ENCODE measurements at places on chromosomes 7 and 10.

GRCh38 chr7:157238087-157238486 lies 98.7 kb upstream of the DNAJB6 start:
- DNase-seq, result no peak

GRCh38 chr10:120978589-120979252 lies 127.6 kb downstream of the WDR11 start:
- DNase-seq, result no peak

- no peak for DNase-seq
Measured at GRCh38 chr10:101646364-101646763, 48.6 kb downstream of the FBXW4 start.

DNA sequence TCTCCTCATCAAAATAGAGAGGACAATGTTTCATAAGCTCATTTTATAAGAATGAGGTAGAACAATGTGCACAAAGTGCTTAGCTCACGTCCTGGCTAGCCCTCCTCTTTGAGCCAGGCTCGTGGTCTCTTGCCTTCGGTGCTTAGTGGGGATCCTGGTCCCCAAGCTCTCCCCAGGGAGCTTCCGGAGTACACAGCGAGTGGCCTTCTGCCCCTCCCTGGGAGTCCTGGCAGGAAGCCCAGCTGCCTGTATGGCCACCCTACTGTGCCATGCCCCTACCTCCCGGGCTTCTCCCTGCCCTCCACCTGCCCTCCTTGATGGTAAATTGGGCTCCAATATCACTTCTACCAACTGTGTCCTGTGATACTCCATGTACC lies 868 bp downstream of the MYO1G start:
- no peak for DNase-seq

GRCh38 chr10:130461631-130462030 lies 325.4 kb downstream of the GLRX3 start:
- no peak for DNase-seq

- DNase-seq, result no peak
Measured at GRCh38 chr10:48625826-48626134, 20.9 kb upstream of the ARHGAP22 start.

DNA sequence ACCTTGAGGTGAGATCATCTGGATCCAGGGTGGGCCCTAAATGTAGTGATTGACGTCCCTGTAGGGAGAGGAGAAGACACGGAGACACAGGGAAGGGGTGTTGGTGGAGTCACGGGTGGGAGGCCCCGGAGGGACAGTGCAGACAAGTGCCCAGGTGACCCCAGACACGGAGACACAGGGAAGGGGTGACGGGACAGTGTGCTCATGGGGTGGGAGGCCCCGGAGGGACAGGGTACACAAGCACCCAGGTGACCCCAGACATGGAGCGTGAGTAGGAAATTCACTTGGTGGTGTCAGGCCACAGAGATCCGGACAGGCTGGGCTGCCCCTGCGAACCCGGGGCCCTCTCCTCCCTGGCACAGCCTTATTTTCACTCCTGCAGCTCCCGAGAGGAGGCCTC lies 176.9 kb downstream of the PTPRN2 start:
- DNase-seq, result no peak

DNA sequence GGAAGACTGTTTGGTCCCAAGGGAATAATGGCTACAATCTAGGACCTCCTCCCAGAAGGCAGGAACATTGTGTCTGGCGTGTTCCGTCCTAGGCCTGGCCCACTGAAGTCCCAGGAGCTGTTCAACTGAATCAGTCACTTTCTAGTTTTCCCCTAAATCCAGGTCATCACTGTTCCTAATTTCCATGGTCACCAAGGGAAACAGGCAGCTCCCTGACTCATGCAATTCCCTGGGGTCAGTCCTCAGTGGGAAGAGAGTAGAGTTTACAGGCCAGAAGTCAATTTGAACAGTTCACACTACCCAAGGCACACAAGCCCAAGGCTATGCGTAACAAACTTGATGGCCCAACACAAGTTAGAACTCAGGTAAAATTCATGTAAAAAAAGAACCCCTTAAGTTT lies 44.0 kb downstream of the CREB3L2 start:
- no peak for DNase-seq

GRCh38 chr10:69392481-69393000 lies 24.2 kb downstream of the TACR2 start:
- peak; percentile 86 for DNase-seq

DNA sequence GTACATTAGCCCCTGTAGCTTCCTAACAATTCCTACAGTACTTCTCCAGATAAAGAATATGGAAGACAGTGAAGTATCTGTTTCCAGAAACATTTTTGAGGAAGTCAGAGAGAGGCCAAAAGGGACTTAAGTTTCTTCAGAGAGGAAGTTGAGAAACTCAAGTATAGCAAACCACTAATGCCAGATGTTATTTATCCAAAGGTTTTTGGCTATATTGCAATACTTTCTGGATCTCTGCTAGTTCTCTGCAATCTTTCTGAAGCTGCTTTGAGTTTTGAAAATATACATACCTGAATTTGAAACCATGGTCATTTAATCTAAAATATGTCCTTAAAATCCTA lies 64.7 kb downstream of the BICC1 start:
- DNase-seq, result no peak

GRCh38 chr7:108147031-108147563 lies 16.9 kb upstream of the LAMB4 start:
- no peak for DNase-seq

DNA sequence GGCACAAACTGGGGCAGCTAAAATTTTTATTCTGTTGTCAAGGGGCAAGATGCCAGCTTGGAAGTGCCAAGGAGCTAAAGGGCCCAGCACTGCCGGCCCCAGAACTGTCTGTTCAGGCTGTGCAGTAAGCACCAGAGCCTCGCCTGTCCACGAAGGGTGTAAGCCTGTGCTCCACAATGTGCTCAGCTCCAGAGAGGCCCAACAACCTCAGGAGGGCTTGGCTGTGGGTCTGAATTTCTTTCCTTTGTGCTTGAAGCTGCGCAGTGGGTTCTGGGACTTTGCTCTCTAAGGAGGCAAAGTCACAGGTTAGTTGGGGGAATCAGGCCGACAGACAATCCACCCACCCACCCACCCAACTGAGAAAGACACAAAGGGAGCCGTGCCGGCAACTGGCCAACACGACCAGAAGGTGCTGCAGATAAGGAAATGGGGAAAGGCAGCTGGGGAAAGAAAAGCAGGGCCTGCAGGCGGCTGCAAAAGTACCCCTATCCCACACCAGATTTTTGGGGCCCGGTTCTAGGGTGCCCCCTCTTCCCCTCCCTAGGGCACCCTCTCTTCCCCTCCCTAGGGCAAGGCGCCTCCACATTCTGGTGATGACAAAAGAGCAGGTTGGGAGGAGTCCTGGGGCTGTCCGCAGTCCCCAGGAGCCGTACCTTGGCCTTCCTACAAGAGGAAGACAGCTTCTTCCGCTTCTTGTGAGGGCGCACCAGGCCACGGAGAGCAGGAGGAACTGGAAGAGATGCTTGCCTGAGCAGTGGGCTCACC lies 7.7 kb downstream of the DDX56 start:
- DNase-seq, result no peak

- no peak for DNase-seq
Measured at GRCh38 chr10:385571-386300, 250.5 kb downstream of the ZMYND11 start.

DNA sequence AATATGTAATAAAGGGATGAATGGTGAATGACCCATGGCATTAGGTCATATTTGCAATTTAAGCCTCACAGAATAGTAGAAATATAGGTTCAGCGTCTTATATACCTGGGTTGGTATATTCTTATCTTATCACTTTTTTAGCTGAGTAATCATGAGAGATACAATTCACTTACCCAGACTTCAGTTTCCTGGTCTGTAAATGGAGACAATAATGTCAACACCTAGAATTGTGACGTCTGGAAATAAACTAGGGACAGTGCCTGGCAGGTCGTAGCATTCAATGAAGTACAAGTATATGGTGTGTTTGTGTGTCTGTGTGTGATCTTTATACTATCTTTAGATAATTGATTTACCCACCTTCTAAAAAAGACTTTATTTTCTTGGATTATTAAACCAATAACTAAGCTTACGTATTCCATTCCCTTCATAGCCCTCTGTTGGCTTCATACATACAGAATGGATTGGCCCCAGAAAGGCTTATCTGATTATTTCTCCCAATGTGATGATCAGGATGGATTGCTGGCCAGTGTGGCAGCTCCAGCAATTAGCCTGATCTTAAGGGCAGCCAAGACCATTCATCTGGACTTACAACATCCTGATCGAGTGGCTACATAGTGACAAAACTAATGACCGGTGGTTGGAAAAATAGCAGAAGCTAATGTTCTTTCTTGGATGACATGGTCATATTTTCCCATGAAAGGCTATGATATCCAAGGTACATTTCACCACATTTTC lies 121.2 kb upstream of the NPVF start:
- no peak for DNase-seq

DNA sequence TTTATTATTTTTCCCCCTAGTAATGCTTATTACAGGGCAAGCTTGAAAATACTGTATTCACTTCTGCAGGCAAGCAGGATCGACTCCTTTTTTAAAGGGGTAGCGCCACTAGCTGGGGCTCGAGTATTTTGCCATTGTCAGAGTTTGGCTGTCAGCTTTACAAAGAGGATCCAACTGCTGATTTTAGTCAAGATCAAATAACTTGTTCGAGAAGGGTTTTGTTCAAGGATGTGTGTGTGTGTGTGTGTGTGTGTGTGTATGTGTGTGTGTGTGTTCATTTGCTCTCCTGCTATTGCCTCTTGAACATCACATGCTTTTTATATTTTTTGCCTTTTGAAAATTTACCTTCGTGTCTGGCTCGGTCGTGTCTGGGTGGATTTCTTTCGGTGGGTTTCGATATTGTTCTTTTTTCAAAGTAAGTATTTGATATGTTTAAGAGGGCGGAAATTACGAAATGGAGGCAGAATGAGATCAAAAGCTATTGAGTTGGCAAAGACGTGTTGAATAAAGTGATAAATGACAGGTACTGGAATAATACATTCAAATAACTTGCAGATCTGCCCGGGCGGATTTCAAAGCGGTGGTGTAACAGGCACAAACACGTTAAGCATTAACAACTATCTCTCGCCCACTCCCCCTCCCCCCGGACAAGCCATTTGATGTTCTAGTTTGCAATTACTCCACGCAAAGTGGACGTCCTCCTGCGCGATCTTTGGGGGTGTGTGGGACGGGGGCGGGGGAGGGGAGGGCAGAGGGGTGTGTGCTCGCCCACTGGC lies 1.1 kb downstream of the ARID5B start:
- DNase-seq, result peak; percentile 80

DNA sequence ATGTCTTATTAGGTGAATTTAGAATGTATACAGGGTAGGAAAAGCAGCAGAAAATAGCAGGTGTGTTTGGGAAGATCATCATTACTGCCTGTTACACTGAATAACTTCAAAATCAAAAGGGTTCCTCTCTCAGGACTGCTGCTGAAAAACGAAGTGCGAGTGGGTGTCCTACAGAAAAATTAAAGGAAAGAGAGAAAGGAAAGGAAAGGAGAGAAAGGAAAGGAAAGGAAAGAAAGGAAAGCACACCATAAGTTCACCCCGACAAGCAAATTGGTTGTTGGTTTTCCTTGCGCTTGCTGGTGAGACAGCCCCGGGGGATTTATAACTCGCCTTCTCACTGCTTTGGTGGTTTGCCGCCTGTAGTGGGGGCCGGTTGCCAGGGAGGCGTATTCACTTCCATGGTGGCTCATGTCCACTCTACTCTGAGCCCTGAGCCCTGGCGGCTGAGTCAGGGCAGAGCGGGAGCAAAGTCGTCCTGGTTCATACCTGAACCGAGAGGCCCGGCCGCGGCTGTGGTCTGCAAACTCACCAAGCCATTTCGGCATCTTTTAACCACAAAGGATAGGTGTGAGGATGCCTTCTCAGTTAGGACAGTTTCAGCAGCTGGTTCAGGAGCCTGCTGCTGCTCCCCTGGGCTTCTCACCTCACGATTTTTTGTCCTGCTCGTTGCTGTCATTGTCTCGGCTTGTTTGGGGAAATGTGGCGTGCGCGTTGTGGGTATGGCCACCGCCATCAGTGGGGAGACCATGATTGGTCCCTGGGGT lies 26.1 kb downstream of the INPP5A start:
- DNase-seq, result no peak

GRCh38 chr10:104925232-104925851 lies 284.3 kb downstream of the SORCS3 start:
- peak; percentile 24 for DNase-seq

DNA sequence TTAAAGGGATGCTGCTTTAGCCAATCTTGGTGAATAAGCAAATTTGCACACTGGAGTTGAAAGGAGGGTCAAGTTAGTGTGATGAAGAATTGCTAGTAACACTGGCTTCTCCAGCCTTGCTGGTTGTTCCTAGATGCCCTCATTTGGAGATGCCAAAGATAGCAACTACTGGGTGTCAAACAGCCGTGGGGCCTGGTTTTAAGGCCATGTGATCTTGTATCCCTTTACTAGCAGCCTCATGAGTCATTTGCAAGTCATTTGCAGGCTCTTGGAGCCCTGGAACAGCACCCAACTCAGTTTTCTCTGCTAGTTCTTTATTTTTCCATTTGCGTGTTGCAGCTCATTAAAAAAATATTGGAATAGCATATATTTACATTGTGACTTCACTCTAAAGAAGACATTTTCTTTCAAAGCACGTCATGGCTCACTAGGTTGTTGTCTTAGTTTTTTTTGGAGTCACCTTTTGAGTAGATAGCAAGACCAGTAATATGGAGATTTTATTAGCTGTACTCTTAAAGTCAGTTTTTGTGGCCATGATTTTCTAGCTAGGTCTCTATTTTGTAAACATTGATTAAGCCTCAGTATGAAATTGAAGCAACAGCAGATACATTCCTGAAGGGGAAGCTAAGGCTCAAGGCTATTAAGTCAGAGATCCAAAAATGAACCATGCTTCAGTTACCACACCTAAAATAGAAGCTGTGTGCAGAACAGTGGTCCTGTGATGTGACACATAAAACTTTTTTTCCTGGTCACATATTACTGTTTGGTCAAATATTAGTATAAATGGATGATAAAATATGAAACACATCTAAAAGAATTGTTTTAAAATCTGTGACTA lies 1.3 kb downstream of the LSMEM1 start:
- no peak for DNase-seq

GRCh38 chr10:86730227-86730626 lies 26.2 kb upstream of the BMPR1A start:
- DNase-seq, result no peak

DNA sequence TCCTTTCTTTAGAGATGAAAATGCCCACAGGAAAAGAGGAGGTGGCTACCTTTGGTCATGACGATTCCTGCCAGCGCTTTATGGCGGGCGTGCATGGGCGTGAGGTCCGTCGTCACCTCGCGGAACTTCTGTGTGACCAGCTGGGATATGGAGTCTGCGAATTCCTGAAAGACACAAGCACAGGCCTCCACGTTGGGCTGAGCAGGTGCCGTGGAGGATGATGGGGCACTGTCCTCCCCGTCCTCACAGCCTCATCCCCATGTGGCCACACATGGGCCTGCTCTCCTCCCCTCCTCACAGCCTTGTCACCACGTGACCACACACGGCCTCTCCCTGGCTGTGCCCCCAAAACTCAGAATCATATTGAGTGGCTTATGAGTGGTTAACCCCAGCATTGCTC lies 214.7 kb downstream of the WDR37 start:
- no peak for DNase-seq

Measured in CD4-positive, alpha-beta T cell treated with Interleukin-2 at 100 ng/mL for 4 hours (primary cell).